ENCODE measurements at places on chromosomes 5 and 9. TPM values are rescaled to one million over a fixed set of nuclear protein-coding genes. Genes with fewer than 3 reads are reported as not detected.

DNA sequence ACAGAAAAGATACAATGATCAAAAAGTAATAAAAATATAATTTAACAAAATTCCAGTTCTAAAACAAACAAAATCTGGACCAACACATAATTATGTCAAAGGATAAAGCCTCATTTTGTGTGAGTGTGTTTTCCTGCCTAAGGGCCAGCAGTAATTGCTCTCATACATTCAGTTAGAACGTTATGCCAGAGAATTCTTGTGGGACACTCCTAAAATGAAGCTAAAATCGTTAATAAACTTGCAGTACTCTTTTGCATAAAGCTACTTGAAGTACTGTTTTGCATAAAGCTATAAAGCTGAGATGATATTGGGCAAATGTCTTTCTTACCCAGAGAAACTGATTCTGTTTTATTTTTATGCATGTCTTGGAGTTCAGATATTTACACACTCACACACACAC is 1072.3 kb downstream of the MAT2B start:
- DNase-seq = no peak

DNA sequence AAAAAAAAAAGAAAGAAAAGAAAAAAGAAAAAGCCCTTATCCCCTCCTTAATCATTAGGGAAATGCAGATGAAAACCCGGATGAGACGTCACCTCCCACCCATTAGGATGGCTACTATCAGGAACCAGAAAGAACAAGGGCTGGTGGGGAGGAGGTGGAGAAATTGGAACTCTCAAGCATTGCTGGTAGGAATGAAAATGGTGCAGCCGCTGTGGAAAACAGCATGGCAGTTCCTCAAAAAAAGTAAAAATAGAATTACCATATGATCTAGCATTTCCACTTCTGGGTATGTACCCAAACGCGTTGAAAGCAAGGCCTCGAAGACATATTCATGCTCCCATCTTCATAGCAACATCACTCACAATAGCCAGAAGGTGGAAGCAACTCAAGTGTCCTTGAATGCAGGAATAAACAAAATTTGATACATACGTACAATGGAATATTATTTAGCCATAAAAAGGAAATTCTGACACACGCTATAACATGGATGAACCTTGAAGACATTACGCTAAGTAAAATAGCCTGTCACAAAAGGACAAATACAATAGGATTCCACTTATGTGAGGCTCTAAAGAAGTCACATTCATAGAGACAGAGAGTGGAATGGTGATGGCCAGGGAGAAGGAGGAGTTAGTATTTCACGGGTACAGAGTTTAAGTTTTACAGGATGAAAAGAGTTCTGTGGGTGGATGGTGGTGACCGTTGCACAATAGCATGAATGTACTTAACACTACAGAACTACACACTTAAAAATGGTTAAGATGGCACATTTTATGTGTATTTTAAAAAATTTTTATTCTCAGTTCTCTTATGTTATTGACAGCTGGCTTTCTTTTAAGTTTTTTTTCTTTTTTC is 166.8 kb upstream of the IER5L start:
- no peak for DNase-seq

- peak; percentile 38 for DNase-seq
Observed at GRCh38 chr5:140351609-140352334, 5.4 kb upstream of the HBEGF start.

DNA sequence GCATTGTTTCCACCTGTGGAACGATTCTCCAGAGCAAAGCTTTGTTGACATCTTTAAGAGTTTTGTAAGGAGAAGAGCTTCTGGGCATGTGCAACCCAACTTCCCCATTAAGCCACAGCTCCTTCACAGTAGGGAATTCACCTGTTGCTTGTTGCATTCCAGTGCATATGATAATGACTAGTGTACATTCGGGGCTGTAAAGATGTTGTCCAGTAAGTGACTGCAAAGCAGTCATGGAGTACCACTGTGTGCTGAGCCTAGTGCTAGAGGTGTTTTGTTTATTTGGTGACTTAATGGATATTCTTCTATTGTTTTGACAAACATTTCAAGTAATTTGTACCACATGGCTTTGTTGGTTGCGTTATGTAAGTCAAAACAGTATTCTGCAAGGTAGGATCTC is 12.8 kb downstream of the UGCG start:
- DNase-seq = no peak

- DNase-seq = no peak
Observed at GRCh38 chr9:1880038-1880565, 135.0 kb upstream of the SMARCA2 start.

- peak; percentile 97 for DNase-seq
Observed at GRCh38 chr9:109101810-109102209, 17.9 kb downstream of the TMEM245 start.

- peak; percentile 11 for DNase-seq
Observed at GRCh38 chr9:87644659-87645058, 81.3 kb upstream of the CTSL start.

DNA sequence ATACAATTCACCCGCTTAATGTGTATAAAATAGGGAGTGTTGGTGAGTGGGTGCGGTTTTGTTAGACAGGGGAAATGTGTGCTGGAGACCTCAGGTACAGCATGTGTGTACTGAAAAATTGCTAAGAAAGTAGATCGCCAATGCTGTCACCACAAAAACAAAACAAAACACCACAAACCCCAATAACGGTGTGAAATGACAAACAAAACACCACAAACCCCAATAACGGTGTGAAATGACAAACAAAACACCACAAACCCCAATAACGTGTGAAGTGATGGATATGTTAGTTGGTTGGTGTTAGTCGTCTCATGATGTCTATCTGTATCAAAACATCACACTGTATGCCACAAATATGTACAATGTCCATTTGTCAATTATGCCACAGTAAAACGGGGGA is 14.2 kb upstream of the GFPT2 start:
- DNase-seq = no peak

GRCh38 chr5:35209862-35210261 is 20.4 kb downstream of the PRLR start:
- no peak for DNase-seq

GRCh38 chr9:111148052-111149017 is 110.1 kb upstream of the LPAR1 start:
- DNase-seq = no peak

DNA sequence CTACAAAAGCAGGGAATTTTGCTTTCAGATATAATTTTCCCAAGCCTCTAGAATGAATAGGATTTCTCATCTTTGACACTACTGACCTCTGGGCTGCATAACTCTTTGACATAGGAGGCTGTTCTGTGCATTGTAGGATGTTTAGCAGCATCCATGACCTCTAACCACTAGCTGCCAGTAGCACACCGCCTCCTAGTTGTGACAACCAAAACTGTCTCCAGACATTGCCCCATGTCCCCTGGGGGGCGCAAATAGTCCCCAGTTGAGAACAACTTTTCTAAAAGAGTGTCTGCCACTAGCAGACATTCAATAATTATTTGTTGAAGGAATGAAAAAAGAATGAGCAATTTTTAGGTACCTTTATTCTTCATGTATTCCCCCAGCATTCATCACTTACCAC is 51.8 kb downstream of the POU4F3 start:
- DNase-seq = no peak

- DNase-seq = no peak
Observed at GRCh38 chr9:14573319-14573718, 119.9 kb downstream of the ZDHHC21 start.

DNA sequence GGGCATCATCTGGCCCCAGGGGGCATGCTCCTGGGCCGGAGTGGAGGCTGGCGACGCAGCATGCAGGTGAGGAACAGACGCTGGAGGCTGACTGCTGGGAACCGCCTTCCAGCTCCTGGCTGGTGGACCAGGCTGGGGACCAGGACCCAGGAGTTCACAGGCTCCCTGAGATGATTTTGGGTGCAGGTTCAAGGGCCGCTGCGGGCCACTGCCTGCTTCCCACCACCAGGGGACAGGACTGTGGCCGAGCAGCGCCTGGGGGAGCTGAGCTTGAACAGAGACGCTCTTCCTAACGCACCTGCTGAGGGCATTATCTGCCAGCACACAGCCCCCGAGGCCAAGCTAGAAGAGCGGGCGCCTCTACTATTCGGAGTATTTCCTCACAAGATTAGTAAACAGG is 132.1 kb upstream of the RAPGEF1 start:
- no peak for DNase-seq

GRCh38 chr9:127808347-127809001 is 5.8 kb downstream of the FPGS start:
- no peak for DNase-seq

- DNase-seq = no peak
Observed at GRCh38 chr5:154190595-154191304, at the start of gene GALNT10. Gene GALNT10, plus strand, starts transcription at chr5:154190733. Its CDS starts 134 bp downstream, at chr5:154190867.

- no peak for DNase-seq
Observed at GRCh38 chr5:9284272-9284671, 261.6 kb downstream of the SEMA5A start.

- no peak for DNase-seq
Observed at GRCh38 chr9:93567271-93567959, 9.0 kb upstream of the PHF2 start.

DNA sequence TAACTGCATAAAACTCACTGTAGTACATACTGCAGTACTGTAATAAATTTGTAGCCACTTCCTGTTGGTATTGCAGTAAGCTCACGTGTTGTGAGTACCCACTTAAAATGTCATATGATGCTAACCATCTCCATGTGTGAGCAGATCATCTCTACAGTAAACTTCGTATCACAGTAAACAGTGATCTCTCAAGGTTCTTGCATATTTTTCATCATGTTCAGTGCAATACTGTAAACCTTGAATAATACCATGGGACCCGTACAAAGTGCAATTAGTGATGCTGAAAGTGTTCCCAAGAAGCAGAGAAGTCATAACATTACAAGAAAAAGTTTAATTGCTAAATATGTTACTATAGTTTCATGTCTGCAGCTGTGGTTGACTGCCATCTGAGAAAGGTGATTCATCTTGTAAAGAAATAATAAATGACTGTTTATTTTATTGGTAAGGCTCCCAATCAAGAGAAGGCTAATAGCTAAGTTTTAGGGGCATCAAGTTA is 253.8 kb upstream of the POU5F2 start:
- DNase-seq = no peak

GRCh38 chr5:181221792-181222629 is 1.1 kb upstream of the TRIM41 start:
- DNase-seq = peak; percentile 96

- DNase-seq = no peak
Observed at GRCh38 chr5:9447691-9448090, 98.2 kb downstream of the SEMA5A start.

- no peak for DNase-seq
Observed at GRCh38 chr5:116571568-116572349, 2.9 kb downstream of the SEMA6A start.

- DNase-seq = peak; percentile 83
Observed at GRCh38 chr5:76724871-76725270, 8.9 kb downstream of the F2R start.

- DNase-seq = no peak
Observed at GRCh38 chr5:112971276-112971675, 5.3 kb upstream of the DCP2 start.

The THOC3 gene
- total RNA-seq = 55.0 TPM

The DAB2IP gene
- 41.4 TPM for total RNA-seq

The CD14 gene
- 0.34 TPM for total RNA-seq

The CHD1 gene
- 38.6 TPM for total RNA-seq

The MAML1 gene
- 26.0 TPM for total RNA-seq

The XRCC4 gene
- 15.5 TPM for total RNA-seq

The C5orf63 gene
- 0.36 TPM for total RNA-seq

The SPATA31E1 gene
- total RNA-seq = not detected

Measured in astrocyte (in vitro differentiated cells and primary cell).